ENCODE measurements at places on chromosomes 7 and 10. TPM values are rescaled to one million over a fixed set of nuclear protein-coding genes. Genes with fewer than 3 reads are reported as not detected.
A peak's percentile ranks its signal among the peaks of the same experiment; 100 is the strongest.

Gene SUGCT
- 2.7 TPM for total RNA-seq

Gene C10orf143
- total RNA-seq = 0.94 TPM

Gene SLIT1
- total RNA-seq = 0.46 TPM

Gene AKR1C8
- total RNA-seq = not detected

Gene TUBAL3
- not detected for total RNA-seq

DNA sequence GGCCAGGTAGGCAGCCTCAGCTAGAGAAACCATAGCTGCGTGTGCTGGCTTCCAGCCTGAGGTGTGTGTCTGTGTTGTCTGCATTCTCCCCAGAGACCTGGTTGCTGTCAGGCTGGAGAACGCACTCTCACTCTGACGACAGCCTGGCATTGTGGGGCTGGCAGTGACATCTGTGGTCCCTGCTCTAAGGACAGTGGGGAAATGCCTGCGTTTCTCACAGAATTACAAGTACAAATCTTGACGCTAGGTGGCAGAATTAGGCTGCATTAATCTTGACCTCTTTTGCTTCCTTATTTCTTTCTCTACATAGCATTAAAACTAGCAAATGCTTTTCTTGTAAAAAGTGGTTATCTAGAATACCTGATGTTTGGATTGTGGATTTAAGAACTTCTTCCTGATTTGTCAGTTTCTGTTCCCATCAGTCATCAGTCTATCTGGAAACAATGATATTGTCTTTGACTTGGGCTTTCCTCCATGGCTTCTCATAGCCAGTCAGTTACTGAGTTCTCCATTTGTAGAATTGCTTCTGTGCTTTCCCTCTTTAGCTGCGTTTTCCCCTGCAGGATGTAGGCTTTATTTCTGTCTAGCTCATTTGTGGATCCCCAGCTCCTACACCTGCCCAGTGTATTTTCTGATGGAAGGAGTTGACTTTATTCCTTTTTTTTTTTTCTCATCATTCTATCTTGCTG lies 86.0 kb downstream of the FANK1 start:
- no peaks in the 10 kb centered on the region for H3K27me3 ChIP-seq
- H3K4me3 ChIP-seq = no peak overlapping the region

GRCh38 chr7:116171094-116171493 lies 39.2 kb upstream of the TES start:
- DNase-seq = no peak
- no peak overlapping the region for H3K27ac ChIP-seq
- no peaks in the 10 kb centered on the region for H3K27me3 ChIP-seq
- H3K36me3 ChIP-seq = no peaks in the 10 kb centered on the region

DNA sequence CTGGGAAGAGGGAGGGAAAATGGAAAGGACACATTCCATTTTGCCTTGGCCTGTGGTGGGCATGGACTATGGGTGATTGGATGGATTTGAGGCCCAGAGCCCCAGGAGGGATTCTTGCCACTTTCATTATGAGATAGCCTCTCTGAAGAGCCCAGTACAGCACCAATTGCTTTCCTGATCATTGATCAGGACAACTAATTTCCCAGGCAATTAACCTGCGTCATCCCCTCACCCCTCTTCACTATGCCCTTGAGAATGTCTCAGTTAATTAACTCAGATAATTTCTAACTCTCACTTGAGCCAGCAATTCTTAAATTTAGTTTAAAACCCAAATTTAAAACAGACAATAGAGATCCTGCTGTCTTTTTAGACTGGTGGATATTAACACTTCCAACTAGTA lies 13.5 kb upstream of the PLEKHA1 start:
- no peak overlapping the region for H3K4me3 ChIP-seq
- no peaks in the 10 kb centered on the region for H3K4me1 ChIP-seq
- H3K36me3 ChIP-seq = peaks cover 2% of the 10 kb centered on the region
- DNase-seq = no peak
- no peak overlapping the region for H3K27ac ChIP-seq
- no peaks in the 10 kb centered on the region for H3K27me3 ChIP-seq

GRCh38 chr10:108905821-108906220 lies 1017.5 kb downstream of the XPNPEP1 start:
- H3K4me1 ChIP-seq = no peaks in the 10 kb centered on the region
- H3K27ac ChIP-seq = no peak overlapping the region
- H3K27me3 ChIP-seq = no peaks in the 10 kb centered on the region
- no peak overlapping the region for H3K4me3 ChIP-seq
- no peak for DNase-seq
- no peaks in the 10 kb centered on the region for H3K36me3 ChIP-seq

DNA sequence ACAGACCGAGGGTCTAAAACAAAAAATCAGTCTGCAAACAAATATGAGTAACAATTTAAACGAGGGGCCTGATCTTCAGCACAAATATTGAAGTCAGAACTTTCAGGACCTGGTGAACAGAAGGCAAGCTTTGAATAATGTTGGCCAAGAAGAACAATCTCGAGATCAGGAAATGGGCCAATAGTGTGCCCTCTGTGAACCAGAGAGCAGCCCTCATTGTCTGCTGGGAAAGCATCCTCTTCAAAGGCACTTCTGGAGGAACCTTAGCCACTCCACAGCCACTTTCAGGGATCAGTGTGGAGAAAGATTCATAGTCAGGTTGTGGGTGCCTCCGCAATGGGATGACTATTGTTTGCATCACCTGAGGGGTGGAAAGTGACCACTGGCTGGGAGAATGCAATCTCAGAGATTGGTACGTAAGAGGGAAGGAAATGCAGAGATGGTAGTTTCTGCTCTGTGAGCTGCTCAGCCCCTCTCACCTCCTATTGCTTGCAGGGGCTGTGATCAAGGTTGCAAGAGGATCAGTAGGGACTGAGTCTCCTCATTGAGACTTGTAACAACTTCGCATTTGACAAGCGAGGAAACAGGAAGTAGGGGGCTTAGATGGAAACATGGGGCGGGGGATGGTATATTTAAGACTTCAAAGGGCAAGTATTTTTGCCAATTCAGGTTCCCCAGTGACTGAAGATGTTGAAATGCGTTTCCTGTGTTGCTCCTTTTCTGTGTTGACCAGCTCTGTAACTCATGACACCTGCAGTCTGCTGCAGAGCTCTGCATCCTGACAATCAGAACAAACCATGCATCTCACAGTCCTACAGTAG lies 28.4 kb upstream of the IFRD1 start:
- peaks cover 15% of the 10 kb centered on the region for H3K4me1 ChIP-seq
- H3K27me3 ChIP-seq = no peaks in the 10 kb centered on the region
- DNase-seq = peak; percentile 39

GRCh38 chr7:132251327-132251659 lies 325.0 kb downstream of the PLXNA4 start:
- peak; percentile 44 for DNase-seq
- no peak overlapping the region for H3K4me3 ChIP-seq
- no peaks in the 10 kb centered on the region for H3K36me3 ChIP-seq
- H3K4me1 ChIP-seq = peaks cover 2% of the 10 kb centered on the region
- no peaks in the 10 kb centered on the region for H3K27me3 ChIP-seq
- no peak overlapping the region for H3K27ac ChIP-seq

DNA sequence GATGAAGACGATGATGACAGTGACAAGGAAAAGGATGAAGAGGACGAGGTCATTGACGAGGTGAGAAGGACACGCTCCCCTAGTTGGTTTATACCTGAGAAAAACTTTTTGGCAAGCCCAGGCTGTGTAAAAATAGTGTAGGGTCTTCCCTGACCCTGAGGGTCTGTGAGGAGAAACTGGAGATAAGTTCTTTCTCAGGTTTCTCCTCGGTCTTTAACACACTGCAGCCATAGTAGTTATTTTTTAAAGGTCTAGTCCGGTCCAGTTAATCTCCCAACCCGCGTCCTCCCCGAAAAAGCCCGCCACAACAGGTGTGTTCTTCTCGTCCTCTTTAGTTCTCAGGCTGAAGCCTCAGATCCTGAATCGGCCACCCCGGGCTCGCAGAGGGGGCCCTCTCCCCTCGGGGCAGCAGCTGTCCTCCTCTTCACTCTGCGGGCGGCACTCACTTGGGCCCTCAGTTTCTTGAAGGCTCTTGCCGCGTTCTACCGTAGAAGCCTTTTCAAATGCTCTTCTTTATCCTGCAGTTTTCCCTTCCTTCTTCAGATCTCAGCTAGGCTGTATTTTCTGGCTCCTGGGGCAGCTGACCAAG lies 411 bp downstream of the BCCIP start:
- 0 out of 2 replicates have a peak, but pooled peaks cover 2% of the 10 kb centered on the region for H3K4me1 ChIP-seq
- H3K4me3 ChIP-seq = no peak overlapping the region
- H3K27me3 ChIP-seq = no peaks in the 10 kb centered on the region
- no peak for DNase-seq

Data from H9 (cell line).